Esophagus squamous epithelium (tissue), 5 donors: ENCODE measurements at places on chromosomes 1 and 21. TPM values are rescaled to one million over a fixed set of nuclear protein-coding genes. Genes with fewer than 3 reads are reported as not detected.

Gene LMX1A
- total RNA-seq = 0.18 TPM

Gene DDI2
- total RNA-seq = 62.9 TPM

DNA sequence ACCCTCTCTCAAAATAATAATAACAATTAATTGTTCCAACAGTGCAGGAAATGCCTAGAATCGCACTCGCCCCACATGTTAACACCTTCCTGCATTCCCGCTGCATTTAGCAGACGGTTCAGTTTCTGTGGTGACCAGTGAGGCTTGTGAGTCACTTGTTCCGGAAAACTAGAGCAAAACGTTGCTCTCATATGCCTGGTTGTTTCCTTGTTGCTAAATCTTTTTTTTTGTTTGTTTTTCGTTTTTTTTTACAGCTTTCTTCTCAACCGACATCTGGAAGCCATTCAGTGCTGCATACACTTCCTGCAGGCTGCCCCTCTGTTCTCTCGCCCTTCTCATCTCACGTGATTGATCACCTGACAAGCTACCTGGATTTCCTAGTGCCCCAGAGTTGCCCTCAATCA is 56.9 kb upstream of the TMPRSS2 start:
- DNase-seq = no peak
- no peaks in the 10 kb centered on the region for H3K27me3 ChIP-seq
- H3K27ac ChIP-seq = no peak overlapping the region
- no peaks in the 10 kb centered on the region for H3K36me3 ChIP-seq
- no peak overlapping the region for H3K4me3 ChIP-seq
- H3K4me1 ChIP-seq = peaks cover 4% of the 10 kb centered on the region

Gene UBASH3A
- total RNA-seq = 0.82 TPM

- no peaks in the 10 kb centered on the region for H3K36me3 ChIP-seq
- no peaks in the 10 kb centered on the region for H3K27me3 ChIP-seq
- H3K4me1 ChIP-seq = no peaks in the 10 kb centered on the region
- H3K4me3 ChIP-seq = no peak overlapping the region
- DNase-seq = no peak
- no peak overlapping the region for H3K27ac ChIP-seq
Measured at GRCh38 chr21:31162827-31163226, 124.6 kb upstream of the KRTAP19-8 start.

- H3K36me3 ChIP-seq = no peaks in the 10 kb centered on the region
- H3K27me3 ChIP-seq = no peaks in the 10 kb centered on the region
- H3K4me3 ChIP-seq = no peak overlapping the region
- no peak for DNase-seq
- H3K27ac ChIP-seq = no peak overlapping the region
Measured at GRCh38 chr21:21463456-21463855, 465.2 kb downstream of the NCAM2 start.

Gene RCAN1
- 12.4 TPM for total RNA-seq

GRCh38 chr1:26305667-26306289 is 658 bp downstream of the UBXN11 start:
- H3K4me1 ChIP-seq = peaks cover 8% of the 10 kb centered on the region
- peak overlapping the region; percentile 16 for H3K27ac ChIP-seq
- no peak for DNase-seq
- H3K4me3 ChIP-seq = peak overlapping the region; percentile 72
- no peaks in the 10 kb centered on the region for H3K27me3 ChIP-seq
- H3K36me3 ChIP-seq = no peaks in the 10 kb centered on the region

Gene RNF186
- not detected for total RNA-seq

DNA sequence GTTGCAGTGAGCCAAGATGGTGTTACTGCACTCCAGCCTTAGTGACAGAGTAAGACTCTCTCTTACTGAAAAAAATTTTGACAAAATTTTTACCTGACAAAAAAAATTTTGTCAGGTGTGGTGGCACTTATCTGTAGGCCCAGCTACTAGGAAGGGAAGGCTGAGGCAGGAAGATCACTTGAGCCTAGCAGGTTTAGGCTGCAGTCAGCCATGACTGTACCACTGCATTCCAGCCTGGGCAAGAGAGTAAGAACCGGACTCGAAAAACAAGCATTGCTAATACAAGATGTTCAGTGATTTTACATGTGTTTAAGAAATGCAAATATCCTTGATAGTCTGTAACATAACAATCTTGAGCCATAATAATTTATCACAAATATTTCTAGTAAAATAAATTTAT is 46.9 kb downstream of the USP48 start:
- H3K27ac ChIP-seq = no peak overlapping the region
- no peaks in the 10 kb centered on the region for H3K27me3 ChIP-seq
- DNase-seq = no peak
- peaks cover 85% of the 10 kb centered on the region for H3K36me3 ChIP-seq
- no peak overlapping the region for H3K4me3 ChIP-seq

GRCh38 chr1:215228193-215228592 is 145.7 kb downstream of the KCNK2 start:
- no peak overlapping the region for H3K27ac ChIP-seq
- no peak for DNase-seq

Gene S100A14
- total RNA-seq = 2,481 TPM

DNA sequence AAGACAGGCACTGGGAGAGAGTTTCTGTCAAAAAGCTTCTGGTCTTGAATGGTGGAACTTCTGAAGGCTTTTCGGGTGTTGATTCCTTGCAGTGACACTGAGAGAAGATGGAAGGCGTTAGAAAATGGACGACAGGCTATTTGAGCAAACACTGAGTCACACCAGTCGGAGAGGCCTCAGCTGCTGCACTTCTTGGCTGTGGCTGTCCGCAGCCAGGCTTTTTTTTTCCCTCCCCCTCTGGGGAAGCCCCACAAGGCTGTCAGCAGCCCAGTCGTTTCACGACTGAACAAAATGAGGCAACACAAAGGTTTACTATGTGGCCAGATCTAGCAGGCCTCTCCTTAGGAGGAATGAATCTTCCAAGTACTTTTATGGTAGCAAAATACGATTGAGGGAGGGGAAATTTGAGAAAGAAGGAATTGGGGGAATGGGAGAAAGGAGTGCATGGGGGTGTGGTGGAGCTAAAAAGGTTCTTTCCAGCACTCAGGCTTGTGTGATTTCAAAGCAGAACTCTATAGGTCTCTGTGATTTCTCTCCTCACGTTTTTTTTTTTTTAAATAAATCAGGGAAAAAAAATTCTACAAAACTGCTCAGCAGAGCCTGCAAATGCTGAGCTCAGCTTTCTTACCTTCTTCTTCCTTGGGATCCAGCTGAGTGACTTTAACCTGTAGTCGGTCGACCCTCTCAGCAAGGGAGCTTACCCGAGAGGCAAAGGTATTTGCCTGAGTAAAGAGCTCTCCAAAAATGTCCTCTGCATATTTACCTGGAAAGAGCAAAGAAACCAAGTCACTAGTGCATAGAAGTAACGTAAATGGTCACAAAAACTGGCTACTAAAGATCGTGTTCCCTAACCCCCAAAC is 26.1 kb downstream of the GPR3 start:
- no peaks in the 10 kb centered on the region for H3K27me3 ChIP-seq
- no peak for DNase-seq
- peaks cover 50% of the 10 kb centered on the region for H3K4me1 ChIP-seq

Gene GRHL3
- total RNA-seq = 130 TPM

DNA sequence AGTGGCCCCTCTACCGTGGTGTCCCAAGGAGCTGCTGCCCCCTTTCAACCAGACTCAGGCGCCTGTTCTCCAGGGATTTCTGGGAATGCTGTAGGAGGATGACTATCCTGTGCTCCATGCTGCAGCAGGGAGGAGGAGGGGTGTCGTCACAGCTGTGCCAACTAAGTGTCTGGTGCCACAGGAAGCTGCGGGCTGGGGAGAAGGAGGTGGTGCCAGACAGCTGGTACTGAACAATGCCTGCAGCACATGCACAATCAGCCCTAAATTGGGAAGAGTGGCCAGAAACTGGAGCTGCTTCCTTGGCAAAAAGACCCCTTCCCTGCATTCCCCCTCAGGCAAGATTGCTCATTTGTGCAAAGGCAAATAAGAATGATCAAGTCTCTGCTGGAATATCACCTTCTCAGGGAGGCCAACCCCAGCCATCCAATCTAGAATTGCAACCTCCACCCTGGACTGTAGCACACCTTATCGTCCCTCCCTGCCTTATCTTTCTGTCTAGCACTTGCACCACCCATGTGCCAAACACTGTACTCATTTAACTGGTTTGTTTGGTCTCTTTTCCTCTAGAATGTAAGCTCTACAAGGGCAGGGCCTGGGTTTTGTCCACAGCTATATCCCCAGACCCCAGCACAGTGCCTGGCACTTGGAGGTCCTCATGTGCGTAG is 33.3 kb downstream of the LAMB3 start:
- no peak overlapping the region for H3K27ac ChIP-seq
- no peak overlapping the region for H3K4me3 ChIP-seq
- DNase-seq = no peak
- H3K4me1 ChIP-seq = peaks cover 31% of the 10 kb centered on the region
- no peaks in the 10 kb centered on the region for H3K36me3 ChIP-seq

DNA sequence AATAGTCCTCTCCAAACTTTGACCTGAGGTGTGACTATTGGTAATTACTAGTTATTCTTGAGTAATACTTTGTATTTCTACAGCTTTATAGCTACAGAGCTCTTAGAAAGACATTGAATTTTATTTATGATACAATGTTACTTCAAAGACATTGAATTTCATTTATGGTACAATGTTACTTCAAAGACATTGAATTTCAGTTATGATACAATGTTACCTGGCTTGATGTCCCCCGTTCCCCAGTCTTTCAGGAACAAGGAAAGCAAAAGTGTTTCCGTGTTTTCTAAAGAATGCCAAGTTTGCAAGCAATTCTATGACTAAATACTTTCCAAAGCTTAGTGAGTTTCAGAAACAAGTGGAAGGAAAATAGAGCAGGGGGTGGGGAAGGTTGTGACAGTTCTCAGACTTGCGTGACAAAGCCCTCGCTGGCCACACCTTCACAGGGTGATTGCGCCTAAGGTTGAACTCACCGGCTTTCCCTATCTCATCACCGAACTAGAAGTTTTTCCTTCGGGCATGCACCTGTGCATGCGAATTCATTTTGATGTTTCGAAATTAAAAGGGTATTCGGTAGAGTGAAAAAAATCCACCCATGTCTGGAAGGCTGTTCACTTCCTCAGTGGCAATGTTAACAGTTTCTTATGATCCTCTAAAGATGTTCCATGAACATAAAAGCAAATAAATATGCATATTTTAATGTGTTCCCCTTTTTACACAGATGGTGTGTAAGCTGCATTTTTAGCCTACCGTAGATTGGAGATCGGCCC is 909 bp upstream of the PAXBP1 start:
- peak overlapping the region; percentile 93 for H3K4me3 ChIP-seq
- no peaks in the 10 kb centered on the region for H3K4me1 ChIP-seq
- no peak for DNase-seq
- H3K36me3 ChIP-seq = peaks cover 6% of the 10 kb centered on the region

GRCh38 chr21:29487154-29487553 is 188.4 kb downstream of the BACH1 start:
- no peaks in the 10 kb centered on the region for H3K4me1 ChIP-seq
- H3K27me3 ChIP-seq = no peaks in the 10 kb centered on the region
- DNase-seq = no peak
- H3K36me3 ChIP-seq = no peaks in the 10 kb centered on the region
- no peak overlapping the region for H3K27ac ChIP-seq

- H3K27me3 ChIP-seq = no peaks in the 10 kb centered on the region
- peaks cover 5% of the 10 kb centered on the region for H3K4me1 ChIP-seq
- H3K4me3 ChIP-seq = no peak overlapping the region
- no peak for DNase-seq
Measured at GRCh38 chr1:172184506-172185191, 235.8 kb upstream of the C1orf105 start.

Gene FALEC
- not detected for total RNA-seq

GRCh38 chr1:67823615-67824014 is 9.7 kb downstream of the GNG12 start:
- no peaks in the 10 kb centered on the region for H3K36me3 ChIP-seq
- no peak overlapping the region for H3K4me3 ChIP-seq
- no peak overlapping the region for H3K27ac ChIP-seq
- no peak for DNase-seq
- no peaks in the 10 kb centered on the region for H3K27me3 ChIP-seq
- H3K4me1 ChIP-seq = peaks cover 17% of the 10 kb centered on the region

GRCh38 chr1:109730666-109731065 is 10.2 kb downstream of the GSTM3 start:
- H3K27me3 ChIP-seq = no peaks in the 10 kb centered on the region
- H3K4me1 ChIP-seq = peaks cover 15% of the 10 kb centered on the region
- no peak for DNase-seq
- no peaks in the 10 kb centered on the region for H3K36me3 ChIP-seq
- no peak overlapping the region for H3K4me3 ChIP-seq
- H3K27ac ChIP-seq = no peak overlapping the region

Gene FCRL4
- total RNA-seq = not detected

DNA sequence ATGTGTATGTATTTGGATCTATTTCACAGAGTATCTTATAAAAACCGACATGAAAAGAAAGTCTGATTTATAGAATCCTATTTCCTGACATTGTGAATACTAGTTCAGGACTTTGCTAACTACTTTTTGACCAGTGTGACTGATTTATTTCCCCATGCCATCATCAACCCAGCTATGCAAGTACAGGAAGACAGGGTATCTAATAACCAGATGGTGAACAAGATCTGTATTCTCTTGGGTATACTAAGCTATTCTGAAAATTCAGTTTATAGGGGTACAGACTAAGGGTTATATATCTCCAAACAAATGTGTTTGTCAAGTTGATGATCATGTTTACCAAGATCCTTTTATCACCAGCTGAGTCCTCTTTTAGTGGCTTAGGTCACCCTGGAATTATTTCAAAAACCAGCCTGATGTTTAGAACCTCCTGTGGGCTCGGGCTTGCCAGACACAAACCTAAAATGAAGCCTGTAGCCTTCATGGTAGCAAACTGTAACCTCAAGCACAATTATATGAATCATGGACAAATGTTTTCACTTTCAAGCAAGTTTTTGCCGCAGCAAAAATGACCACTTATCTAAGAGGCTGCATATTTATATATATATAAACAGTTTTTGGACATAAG is 185.1 kb downstream of the FGGY start:
- no peak overlapping the region for H3K27ac ChIP-seq
- H3K4me1 ChIP-seq = peaks cover 14% of the 10 kb centered on the region
- no peaks in the 10 kb centered on the region for H3K27me3 ChIP-seq

Gene AMY1C
- total RNA-seq = not detected

Gene SPTA1
- total RNA-seq = not detected

DNA sequence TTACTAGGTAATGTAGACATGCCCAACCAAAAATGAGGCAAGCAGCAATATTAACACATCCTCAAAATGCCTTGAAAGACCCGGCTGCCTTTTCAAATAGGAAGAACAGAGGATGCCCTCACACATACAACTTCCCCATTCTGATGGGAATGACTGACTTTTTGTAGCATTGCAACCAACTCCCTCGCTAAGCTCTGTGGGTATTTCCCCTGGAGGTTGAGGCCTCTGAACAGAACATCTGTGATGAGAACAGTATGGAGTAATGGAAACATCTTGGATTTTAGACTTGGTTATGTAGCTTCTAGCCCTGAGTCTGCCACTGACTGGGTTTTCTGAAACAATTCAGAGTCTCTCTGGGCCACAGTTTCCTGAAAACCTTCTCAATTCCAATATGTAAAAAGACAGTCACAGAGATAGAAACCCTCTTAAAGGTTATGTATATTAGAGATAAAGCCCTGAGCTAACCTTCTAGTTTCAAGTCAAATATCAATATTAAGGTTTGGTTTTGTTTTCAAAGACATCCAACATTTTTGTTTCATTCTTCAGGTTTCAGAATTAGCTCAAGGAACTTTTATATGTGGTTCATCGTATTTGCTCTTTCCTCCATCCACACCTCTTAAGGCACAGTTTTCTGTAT is 311.5 kb downstream of the SETD4 start:
- no peak overlapping the region for H3K4me3 ChIP-seq
- no peaks in the 10 kb centered on the region for H3K36me3 ChIP-seq
- no peak overlapping the region for H3K27ac ChIP-seq
- DNase-seq = no peak
- no peaks in the 10 kb centered on the region for H3K4me1 ChIP-seq
